ENCODE measurements at places on chromosomes 1 and 21.

DNA sequence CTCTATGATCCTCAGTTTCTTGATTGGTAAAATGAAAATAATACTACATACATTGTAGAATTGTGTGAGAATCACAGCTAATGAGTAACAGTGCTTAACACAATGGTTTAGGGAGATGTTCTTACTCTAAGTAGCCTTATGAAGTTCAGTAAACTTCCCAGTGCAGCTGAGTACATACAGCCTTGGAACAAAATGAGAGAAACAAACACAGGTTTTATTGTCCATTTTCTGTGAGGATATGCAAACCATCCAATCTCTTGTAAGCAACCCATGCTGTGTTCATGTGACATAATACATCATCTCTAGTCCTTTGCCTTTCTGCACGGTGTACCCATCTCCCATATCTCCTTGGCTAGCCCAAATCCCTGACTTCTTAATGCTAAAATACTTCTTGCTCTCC lies 14.7 kb upstream of the STRIP1 start:
- DNase-seq: no peak

GRCh38 chr1:229894532-229894931 lies 172.5 kb upstream of the GALNT2 start:
- DNase-seq: no peak

- no peak for DNase-seq
These were observed 480 bp downstream of the CADM3 start for GRCh38 chr1:159171688-159172501.

DNA sequence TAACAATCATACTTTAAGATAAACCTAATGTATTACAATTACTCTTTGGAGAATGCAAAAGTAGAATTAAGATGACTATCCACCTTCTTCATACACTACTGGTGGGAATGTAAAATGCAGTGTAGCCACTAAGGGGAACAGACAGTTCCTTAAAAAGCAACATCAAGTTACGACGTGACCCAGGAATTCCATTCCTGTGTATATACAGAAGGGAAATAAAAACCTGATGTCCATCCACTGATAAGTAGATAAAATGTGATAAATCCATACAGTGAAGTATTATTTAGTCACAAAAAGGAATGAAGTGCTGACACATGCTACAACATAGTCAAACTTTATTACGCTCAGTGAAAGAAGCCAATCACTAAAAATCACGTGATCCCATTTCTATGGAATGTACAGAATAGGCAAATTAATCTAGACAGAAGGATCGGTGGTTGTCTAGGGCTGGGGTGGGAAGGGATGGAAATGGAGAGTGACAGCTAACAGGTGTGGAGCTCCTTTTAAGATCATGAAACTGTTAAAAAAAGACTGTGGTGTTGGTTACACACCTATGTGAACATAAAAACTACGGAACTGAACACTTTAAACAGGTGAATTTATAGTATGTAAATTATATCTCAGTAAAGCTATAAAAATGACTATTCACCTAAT lies 42.1 kb downstream of the NRIP1 start:
- peak; percentile 55 for DNase-seq

DNA sequence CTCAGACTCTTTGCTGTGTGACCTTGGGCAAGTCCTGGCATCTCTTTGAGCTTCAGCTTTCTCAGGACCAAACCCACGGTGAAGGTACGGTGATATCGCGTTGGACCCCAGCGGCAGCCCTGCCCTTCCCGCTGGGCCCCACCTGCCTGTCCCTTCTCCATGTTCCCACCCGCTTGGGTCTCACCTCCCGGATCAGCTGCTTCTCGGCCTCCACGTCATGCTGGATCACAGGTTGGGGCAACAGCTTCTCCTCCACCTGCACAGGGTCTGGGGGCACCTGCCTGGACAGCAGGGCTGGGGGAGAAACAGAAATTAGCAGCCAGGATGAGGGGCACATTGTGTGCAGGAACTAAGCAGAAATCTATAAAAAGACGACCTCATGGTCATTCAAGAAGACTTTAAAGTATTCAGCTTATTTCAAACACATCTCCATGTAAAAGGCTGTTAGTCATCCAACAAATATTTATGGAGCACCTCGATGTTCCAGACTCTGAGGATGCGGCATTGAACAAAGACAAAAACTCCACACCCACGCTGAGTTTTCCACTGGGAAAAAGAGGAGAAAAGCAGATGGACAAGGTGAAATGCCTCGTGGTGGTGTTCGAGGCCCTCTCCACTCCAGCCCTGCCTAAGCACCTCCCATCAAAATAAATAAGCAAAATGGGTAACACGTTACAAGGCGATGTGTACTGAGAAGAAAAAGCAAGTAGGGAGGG lies 19.5 kb downstream of the KIF17 start:
- DNase-seq: peak; percentile 71

DNA sequence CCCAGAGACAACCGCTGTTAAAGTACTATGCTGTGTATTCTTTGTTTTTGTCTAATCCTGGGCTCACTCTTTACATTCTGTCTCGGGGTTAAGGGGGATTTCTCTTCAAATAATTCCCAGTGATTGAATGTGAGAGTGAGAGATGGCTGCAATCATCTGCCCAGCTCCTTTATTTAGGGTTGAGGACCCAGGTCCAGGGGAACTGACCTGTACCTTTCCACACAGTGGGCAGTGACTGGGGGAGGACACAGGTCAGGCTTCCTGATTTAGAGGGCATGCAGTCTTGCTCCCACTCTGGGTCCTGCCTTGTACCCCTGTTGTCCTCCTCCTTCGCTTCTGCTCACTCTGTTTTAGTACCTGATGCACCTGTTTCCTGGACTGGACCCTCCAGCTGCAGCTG lies 22.0 kb downstream of the PHGDH start:
- DNase-seq: no peak

DNA sequence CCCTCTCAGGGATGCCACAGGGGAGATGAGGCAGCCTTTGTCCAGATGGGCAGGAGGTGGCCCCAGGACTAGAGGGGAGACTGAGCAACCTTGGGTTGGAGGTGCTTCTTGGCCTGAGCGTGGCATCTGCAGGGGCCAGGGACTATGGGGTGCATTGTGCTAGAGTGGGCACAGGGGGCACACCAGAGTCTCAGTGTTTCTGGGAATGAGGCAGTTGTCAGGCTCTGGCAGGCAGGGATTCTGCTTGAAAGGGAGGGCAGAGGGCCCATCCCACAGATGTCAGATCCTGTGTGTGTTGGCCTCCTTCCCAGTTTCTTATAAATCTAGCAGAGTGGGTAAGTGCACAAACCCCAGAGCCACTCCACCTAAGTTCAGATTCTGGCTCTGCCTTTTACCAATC lies 13.7 kb downstream of the LGR6 start:
- peak; percentile 29 for DNase-seq

GRCh38 chr1:55669293-55669692 lies 454.1 kb upstream of the USP24 start:
- no peak for DNase-seq

GRCh38 chr21:35273333-35273732 lies 224.2 kb upstream of the RUNX1 start:
- no peak for DNase-seq

- peak; percentile 40 for DNase-seq
These were observed 71.6 kb upstream of the C1orf21 start for GRCh38 chr1:184315254-184315653.

- peak; percentile 81 for DNase-seq
These were observed 25.5 kb downstream of the CD34 start for GRCh38 chr1:207885129-207886032.

- no peak for DNase-seq
These were observed 465.9 kb upstream of the DAB1 start for GRCh38 chr1:57889676-57890320.

DNA sequence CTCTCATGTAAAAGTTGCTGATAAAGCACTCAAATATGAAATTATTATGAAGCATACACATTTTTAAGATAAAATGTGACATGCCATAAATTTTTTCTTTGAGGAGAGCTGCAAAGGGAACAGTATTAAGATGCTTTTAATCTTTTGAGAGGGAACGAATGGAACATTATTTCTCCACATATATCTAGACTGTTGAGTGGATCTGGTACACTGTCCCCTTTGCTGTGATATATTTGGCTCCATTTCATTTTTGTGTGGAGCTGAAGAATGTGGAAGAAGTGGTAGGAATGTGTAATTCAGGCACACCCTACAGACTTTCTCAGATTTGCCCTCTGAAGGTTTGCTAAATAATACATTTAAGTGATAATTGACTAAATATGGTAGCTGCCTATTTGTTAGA lies 31.7 kb downstream of the PGM1 start:
- no peak for DNase-seq

DNA sequence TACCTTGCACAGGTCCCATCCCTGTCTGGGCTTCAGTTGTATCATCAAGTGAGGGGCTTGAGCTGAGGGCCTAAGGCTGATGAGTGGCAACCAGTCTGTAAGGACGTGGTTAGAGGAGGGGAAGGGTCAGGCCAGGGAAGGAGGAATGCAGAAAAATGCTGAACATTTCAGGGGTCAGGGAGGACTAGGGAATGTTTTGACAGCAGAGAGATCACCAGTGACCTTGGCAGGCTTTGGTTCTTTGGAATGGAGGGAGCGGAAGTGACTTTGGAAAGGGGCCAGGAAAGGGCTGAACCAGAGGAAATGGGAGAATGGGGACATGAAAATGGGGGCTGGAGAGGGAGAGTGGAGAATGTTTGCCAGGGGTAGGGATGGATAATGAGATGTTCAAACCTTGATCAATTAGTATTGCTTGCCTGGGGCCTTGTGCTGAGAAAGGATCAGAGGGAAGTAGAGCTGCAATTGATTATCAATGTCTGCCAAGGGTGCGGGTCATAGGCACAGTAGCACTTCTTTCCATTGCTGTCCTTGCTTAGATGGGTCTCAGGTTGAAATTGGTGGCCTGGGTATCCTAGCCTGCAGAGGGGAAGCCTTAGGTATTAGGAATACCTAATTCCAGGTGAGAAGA lies 7.4 kb downstream of the LDLRAP1 start:
- peak; percentile 39 for DNase-seq

GRCh38 chr1:32388641-32389040 lies 5.6 kb downstream of the BSDC1 start:
- no peak for DNase-seq

GRCh38 chr1:234495231-234495990 lies 16.4 kb upstream of the TARBP1 start:
- DNase-seq: peak; percentile 88

DNA sequence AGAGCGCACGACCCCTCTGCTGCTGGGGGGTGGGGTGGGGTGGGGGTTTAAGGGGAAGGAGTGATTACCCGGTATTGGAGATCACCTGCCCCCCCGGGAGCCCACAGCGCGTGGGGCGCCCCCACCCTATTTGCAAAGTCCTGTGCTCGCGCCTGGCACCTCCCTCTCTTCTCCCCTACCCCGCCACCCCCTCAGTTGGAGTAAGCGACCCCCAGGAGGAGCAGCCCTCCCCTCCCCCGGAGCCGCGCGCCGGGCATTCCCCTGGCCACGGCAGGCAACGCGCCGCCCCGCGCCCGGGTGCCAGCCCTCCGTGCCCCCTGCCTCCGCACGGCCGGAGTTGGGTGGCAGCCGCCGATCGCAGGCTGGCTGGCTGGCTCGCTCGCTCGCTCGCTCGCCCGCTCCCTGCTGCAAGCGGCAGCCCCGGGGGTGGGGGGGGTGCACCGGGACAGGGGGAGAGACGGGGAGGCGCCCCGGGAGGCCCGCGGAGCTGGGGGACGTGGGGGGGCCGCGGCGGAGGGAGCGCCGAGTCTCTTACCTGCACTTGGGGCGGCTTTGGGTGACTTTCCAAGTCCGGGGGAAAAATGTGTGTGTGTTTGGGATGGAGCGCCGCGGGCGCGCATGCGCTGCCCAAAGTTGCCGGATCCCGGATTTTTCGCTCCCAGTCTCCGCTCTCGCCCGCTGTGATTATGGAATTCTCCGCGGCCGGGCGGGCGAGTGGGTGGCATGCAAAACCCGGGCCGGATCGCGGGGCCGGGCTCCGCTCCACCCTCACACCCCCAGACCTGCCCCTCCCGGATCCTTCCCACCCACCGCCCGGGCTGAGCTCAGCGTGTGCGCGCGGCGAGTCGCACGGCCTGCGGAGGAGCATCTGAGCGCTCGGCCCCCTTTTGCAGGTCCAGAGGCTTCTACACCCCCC lies at the start of gene CASZ1:
TSS of gene CASZ1 (minus strand) at position 618 of the 916 bp plus-strand sequence. CDS start 102,757 bp downstream, outside the sequence.
- peak; percentile 80 for DNase-seq

- no peak for DNase-seq
These were observed 36.6 kb upstream of the ARF1 start for GRCh38 chr1:228045871-228046270.

- DNase-seq: no peak
These were observed 22.0 kb upstream of the PRDM15 start for GRCh38 chr21:41901099-41901498.

DNA sequence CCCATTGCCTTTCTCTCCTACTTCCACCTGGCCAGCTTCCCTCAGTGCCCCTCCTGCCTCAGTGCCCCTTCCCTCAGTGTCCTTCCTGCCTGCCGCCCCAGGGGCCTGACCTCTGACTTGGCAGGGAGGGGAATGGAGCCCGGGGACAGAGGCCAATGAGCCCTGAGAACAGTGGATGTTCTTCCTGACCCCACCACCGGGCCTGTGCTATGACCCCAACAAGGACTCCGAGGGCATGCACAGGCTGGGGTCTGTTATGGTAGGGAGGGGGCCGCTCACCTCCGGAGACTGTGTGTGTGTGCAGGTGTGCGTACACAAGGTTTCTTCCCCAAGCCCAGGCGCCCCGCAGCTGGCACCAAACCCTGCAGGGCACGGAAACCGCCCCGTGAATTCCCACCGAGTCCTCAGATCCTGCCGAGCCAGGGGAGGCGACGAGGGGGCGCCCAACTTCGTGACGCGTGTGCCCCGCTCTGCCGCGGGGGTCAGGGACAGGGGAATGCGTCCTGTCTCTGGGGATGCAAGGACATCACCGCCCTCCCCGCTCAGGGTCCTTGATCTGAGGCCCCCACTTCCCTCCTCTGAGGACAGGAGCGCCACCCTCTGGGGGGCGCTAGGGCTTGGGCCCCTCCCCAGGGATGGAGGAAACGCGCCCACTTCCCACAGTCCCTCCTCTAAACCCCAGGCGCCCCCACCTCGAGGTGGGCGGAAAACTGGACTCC lies 766 bp downstream of the RAP1GAP start:
- DNase-seq: no peak

GRCh38 chr1:104699433-104699832 lies 949.7 kb downstream of the AMY1C start:
- DNase-seq: no peak

DNA sequence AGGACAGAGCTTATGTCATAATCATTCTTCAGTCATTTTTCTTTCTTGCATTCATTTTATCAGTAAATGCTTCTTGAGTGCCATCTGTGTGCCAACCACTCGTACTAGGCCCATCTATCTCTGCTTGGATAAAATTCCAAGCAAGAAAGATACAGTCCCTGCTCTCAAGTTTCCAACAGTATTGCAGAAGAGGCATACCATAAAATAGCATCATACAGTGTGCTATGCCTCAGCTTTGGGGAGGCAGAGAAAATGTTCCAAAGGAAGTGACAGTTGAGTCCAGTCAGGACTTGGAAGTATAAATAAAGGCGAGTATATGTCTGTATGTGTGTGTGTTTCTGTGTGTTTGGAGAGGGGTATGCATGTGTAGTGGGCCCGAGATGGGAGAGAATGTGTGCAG lies 113.4 kb upstream of the HOOK1 start:
- DNase-seq: peak; percentile 44

- peak; percentile 20 for DNase-seq
These were observed 143.3 kb downstream of the DYRK1A start for GRCh38 chr21:37509802-37510393.
